ENCODE measurements at places on chromosomes 12 and 14. TPM values are rescaled to one million over a fixed set of nuclear protein-coding genes. Genes with fewer than 3 reads are reported as not detected.

- no peak for DNase-seq
Observed at GRCh38 chr12:57760347-57760982, 5.6 kb downstream of the MARCHF9 start.

- DNase-seq: no peak
Observed at GRCh38 chr14:89473989-89474388, 57.0 kb upstream of the FOXN3 start.

DNA sequence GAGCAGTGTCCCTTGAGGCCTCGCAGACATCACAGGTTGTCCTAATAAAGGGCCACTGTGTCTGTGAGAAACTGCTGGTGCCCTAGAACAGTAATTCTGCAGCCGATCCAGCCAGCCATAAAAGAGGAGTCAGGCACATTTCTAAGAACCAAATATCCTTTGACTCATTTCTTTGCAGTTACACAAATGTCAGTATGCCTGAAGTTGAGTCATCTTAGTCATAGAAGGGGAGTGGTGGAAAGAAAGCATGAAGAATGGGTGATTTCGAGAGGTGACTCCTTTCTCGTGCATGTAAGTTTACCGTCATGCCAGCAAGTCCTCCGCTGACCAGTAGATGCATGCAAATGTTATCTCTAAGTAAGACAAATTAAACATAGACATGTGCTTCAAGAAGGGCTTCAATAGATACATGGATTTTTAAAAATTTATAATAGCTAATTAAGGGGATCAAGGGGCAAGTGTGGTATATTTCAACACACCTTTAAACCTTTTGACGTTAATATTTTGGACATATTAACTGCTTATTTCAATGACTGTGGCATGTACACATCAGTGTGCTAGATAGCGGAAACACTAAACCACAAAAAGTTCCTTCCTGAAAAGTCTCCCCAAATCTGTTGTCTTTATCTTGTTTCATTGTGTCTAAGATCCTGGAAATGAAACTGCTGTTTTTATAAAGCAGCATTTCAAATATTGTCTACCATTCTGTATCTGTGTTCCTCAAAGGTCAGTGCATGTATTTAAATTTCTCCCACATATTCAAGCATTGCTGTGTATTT is 497.4 kb downstream of the NPAS3 start:
- no peak for DNase-seq

Gene TAS2R9
- not detected for polyA plus RNA-seq

Gene CCDC184
- polyA plus RNA-seq: 0.65 TPM

Gene NTN4
- 3.3 TPM for polyA plus RNA-seq

DNA sequence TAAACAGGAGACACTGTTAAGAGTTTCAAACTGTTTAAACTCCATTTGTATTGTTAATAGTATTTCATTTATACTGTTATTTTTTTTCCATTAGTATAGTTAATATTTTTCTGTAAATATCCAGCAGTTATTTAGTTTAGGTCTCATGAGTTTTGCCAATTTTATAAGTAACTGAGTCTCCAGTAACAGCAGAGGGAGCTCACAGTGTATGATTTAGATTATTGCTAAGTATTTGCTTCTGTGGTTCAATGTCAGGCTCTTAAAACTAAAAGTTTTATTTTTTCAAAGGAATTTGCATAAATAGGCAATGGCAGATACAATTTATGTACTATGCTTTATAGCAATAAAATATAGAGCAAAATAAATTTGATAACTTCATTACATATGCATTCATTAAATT is 209.7 kb downstream of the ATXN7L3B start:
- DNase-seq: no peak

GRCh38 chr12:106154751-106155273 is 16.1 kb upstream of the NUAK1 start:
- no peak for DNase-seq

All from left renal pelvis (tissue), 4 donors.